ENCODE measurements at places on chromosomes 6 and 20.

DNA sequence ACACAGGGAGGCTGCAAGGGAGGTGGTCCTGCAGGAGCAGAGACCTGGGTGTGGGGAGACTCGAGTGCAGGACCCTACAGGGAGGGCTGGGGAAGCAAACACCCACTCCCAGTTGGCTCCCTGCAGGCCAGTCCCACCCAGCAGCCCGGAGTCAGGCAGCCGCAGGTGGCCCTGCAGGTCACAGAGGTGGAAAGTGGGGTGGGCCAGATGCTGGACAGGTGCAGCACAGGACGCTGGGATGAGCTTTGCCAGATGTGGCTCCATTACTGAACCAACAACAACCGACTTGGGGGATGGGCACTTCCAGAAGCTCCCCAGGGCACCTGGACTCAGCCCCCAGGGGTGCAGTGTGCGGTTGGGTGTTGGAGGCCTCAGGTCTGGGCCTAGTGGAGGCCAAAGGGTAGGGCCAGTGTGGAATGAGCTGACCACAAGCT is 26.6 kb upstream of the MYT1 start:
- no peak for DNase-seq

DNA sequence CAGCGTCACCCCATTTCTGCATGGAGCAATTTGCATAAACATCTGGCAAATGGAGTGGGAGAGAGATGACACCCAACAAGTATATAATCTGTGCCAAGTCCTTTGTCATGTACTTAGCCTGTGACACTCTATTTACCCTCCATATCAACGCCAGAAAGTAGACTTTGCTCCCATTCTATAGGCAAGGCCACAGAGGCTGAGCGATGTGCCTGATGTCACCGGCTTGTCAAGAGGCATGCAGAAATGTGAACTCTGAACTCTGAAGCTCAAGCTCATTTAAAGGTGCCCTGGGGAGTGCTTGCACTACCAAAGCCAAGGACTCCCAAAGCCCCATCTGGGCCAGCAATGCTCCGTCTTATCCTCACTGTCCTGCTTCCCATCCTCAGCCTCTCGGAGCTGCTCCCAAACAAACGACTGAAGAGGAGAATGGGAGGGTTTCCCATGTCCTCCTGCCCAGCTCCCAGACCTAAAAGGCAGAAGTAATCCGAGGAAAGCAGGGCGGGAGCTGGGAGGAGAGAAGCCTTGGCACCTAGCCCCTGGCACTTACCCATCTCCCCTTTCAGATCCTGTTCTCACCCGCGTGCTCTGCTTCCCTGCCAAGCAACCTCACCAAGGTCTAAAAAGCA is 9.2 kb downstream of the CPNE5 start:
- DNase-seq: no peak

- no peak for DNase-seq
Measured at GRCh38 chr6:154874773-154875592, 120.1 kb upstream of the TIAM2 start.

DNA sequence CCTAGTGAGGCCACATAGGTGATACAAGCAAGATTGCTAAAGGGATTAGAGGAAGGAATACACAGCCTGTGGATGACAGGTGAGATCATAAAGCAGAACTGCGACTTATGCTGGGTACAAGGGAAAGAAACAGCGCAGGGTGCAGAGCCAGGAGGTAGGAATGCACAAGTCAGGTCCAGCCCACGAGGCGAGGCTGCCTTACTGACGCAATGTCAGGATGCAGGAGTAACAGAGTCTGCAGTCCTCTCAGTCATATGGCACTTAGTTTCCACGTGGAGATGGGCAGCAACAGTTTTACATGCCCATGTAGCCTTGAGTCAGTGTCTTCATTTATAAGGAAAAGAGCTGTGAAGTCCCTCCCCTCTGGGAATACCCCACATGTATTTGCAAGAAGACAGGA is 210.9 kb downstream of the SYNE1 start:
- no peak for DNase-seq

DNA sequence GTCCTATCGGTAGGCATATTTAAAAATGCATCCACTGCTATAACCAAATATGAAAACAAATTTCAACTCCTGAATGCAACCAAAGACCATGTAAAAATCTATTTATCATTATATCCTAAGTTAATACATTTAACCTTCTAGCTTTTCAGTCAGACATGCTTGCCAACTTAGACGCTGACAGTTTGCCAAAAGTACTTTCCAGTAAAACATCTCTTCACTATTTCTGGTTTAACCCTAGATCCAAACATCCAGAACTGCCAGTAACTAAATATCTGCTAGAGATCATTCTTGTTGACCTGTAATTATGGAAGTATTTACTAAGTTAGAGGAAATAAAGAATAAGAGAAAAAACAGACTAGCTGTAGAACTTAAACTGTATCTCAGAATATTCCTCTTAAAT is 210.2 kb upstream of the THEMIS start:
- DNase-seq: no peak

GRCh38 chr6:100281471-100281901 is 183.2 kb downstream of the SIM1 start:
- DNase-seq: no peak

DNA sequence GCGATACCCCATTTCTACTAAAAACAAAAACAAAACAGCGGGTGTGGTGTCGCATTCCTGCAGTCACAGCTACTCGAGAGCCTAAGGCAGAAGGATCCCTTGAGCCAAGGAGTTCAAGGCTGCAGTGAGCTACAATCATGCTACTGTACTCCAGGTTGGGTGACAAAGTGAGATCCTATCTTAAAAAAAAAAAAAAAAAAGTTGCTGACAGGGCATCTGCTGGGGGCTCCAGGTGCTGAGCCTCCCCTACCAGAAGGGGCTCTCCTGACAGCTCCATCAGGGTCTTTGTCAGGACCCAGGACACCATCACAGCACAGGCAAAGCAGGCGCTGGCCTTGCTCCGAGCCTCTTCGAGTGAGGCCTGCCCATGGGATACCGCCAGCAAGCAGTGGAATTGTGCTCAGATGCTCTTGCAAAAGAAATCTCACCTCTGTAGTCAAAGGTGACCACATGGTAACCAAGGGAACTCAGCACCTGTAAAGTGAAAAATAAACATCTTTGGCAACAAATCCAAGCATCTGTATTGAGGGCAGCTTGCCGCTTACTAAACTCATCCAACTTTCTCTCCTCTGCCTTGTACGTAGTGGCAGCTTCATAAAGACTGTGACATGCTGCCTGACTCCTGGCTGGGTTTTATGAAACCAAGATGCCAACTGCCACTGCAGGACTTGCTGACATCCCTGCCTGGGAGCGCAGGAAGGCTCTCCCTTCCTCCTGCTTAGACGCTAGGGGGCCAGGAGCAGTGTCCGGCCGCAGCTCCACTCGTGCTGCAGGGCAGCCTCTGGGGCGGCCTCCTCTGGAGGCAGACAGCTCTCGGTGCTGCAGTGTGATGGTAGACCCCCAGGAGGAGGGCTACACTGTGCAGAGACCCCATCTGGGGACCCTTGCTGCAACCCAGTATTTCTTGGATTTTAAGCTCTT is 66.9 kb downstream of the PYGB start:
- DNase-seq: no peak

DNA sequence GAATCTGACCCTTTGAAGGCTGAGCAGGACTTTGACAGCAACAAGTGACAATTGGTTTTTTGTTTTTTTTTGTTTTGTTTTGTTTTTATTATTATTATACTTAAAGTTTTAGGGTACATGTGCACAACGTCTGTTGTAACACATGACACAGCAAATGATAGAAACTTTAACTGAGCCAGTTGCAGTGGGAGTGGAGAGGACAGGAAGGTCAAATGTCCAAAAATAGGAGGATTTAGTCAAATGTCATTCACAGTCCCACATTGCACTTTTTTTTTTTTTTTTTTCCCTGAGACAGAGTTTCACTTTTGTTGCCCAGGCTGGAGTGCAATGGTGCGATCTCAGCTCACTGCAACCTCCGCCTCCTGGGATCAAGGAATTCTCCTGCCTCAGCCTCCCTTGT is 223.0 kb downstream of the HIVEP2 start:
- no peak for DNase-seq
